GM23248 (cell line): ENCODE measurements at places on chromosomes 16 and 17. TPM values are rescaled to one million over a fixed set of nuclear protein-coding genes. Genes with fewer than 3 reads are reported as not detected.

GCGR gene
- not detected in 2 replicates for total RNA-seq

ABCC12 gene
- total RNA-seq: not detected in 2 replicates

MFAP4 gene
- total RNA-seq: 79.0 and 97.8 TPM in 2 replicates

FASN gene
- total RNA-seq: 33.8 and 38.2 TPM in 2 replicates

DNA sequence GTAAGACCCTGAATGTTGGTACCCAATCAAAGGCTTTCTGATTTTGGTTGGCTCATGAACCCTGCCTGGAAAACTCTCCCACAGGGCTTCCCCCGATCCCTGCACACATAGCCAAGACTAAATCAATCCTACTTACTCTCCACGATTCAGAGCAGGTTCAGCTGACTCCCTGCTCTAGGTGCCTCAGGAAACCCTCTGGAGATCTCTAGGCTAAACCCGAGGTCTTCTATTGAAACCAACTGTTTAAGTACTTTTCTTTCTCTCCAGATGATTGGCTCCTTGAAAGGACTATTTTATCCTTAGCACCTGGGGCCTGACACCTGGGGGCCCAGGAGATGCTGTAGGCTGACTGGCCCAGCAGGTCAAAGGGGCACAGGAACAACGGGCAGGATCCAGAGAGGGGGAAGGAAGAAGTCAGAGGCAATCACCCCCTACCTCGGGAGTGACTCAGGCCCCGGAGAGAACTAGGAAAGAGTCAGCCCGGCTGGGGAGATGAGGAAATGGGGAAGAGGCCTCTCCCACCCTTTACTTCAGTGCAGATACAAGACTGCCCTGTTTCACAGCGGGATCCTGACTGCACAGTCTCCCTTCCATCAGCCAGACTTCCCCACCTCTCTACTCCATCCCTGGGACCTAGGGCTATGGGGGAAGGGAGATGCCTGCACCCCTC lies 2.0 kb downstream of the TBC1D10B start:
- peak; percentile 87 for DNase-seq

- DNase-seq: no peak
Measured at GRCh38 chr17:53219821-53220220, 602.9 kb upstream of the KIF2B start.

- no peak for DNase-seq
Measured at GRCh38 chr17:82110298-82110697, 12.3 kb upstream of the FASN start.

DNA sequence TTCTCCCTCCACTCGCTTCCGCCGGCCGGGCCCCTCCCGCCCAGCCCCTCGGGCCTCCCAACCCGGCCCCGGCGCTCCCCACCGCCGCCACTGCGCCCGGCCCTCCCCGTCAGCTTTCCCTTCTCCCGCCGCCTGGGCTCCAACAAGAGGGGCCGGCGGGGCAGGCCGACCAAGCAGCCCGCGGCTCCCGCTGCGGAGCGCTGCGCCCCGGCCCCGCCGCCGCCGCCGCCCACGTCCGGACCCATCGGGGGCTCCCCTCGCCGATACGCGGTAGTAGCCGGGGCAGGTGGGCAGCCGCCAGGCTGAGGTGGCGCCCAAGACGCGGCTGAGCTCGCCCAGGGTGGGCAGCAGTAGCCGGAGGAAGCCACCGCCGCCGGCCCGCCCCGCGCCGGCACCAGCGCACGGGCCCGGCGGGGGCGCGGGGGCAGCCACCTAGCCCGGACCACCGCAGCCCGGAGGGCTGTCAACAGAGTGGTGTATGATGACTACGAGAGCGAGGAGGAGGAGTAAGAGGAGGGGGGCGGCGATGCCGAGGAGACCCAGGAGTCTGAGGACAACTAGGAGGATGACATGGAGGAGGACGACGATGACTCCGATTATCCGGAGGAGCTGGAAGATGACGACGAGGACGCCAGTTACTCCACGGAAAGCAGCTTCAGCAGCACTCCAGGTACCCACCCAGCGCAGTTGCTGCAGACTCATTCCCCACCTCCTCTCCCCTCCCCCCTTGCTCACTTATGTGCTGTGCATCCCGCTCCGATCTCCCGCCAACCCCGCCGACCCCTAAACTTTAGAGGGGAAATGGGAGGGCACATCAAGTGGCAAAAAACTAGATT lies 498 bp downstream of the LRRC37B start:
- DNase-seq: peak; percentile 61

DNA sequence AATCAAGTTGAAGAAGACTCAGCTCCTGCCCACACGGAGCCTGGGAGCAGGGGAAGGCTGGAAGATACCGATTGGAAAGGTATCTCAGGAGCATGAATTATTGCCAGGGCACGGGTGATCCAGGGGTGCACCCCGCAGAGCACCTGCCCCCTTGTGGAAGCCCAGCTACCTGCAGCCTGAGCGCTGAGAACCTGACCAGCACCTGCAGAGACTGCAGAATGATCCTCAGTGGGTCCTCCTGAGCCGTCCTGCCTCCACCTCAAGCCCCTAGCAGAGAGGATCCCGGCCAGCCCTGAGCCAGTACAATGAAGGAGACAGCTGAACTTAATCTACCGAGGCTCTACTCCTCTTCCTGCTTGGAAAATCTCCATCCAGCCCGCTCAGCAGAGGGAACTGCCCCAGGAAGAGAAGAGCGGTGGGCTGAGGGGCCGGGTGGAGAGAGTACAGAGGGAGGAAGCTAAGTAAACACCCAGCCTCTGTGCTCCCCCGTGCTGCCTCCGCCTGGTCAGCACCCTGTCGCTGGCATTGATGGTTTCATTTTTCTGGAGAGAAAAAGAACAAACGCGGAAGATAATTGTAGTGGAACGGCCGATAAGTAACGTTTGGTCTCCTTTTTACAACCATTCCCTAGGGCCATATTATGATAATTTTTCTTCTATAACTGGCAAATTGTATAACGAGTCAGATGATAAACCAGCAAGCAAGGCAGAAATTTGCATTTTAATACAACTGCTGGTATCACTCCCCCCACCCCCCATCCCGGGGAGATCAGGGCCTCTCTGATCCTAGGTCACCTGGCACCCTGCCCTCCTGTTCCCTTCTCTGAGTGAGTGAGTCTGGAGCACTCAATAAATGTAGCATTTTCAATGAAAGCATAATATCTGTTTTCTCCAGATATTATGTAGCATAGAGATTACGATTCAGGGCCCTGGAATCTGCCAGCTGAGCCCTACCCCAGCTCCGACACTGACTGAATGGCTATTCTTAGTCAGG lies 204.5 kb upstream of the RPL38 start:
- DNase-seq: peak; percentile 42

GRCh38 chr17:78357672-78358537 lies 2.0 kb downstream of the SOCS3 start:
- DNase-seq: peak; percentile 23
